Glutamatergic neuron (in vitro differentiated cells): ENCODE measurements at places on chromosomes 5 and 9. TPM values are rescaled to one million over a fixed set of nuclear protein-coding genes. Genes with fewer than 3 reads are reported as not detected.

DNA sequence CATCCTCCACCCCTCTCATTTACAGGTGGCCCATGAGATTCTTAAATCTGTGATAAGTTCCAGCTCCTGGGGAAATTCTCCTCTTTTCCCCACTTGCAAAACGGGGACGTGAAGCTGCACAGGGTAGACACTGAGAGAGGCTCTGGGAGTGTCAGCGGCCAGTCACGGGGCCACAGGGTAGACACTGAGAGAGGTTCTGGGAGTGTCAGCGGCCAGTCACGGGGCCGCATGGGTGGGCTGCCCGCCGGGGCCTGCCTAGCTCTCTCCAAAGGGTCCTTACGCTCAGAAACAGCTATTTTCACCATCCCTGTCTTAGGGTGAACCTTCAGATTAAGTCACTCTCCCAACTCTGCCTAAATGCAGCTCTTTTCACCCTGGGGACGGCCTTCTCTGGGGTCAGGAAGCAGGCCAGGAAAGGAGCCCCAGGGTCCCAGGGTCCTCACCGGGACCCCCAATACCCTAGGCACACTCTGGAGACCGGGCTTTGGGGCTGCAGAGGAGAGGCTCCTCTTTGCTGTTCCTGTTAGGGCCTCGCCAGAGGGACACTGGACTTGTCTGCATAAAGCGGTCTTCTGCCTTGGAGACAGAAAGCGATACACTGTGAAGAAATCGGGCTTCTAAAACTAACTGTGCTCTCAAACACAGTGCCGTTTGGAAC, 1.5 kb downstream of the FAM78A start:
- DNase-seq: no peak

NUTM2G gene
- not detected for total RNA-seq

CMBL gene
- total RNA-seq: 2.2 TPM

DNA sequence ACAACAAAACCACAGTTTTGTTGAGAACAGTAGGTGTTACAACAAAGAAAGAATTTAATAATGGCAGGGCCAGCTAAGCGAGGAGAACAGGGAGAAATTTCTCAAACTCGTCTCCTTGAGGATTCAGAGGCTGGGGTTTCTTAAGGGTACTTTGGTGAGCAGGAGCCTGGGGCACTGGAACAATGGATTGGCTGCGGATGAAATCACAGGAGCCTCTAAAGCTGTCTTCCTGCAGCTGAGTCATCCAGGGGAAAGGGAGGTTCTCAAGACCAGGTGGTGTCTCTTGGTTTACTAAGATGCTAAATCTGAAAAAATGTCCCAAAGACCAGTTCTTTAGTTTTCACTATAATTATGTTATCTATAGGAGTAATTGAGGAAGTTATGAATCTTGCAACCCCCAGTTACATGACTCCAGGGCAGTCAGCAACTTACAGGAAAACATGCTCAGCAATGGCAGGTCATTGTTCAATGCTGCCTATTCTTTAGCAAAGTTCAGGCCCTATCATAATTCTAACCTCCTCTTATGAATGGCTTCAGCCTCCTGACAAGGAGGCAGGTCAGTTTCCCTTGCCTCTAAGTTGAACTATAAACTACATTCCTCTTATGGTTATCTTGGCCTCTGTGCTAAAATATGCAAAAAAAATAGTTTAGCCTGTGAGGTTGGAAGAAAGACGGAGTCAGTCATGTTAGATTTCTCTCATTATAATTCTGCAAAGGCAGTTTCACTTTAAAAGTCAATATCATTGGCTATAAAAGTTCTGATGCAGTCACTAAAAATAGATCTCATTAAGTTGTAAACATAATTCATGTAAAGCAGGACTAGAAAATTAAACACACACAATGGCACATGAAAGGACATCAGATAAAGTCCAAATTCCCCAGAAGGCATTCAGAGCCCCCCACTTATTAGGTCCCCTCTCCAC, 63.3 kb upstream of the CKS2 start:
- DNase-seq: no peak

DNA sequence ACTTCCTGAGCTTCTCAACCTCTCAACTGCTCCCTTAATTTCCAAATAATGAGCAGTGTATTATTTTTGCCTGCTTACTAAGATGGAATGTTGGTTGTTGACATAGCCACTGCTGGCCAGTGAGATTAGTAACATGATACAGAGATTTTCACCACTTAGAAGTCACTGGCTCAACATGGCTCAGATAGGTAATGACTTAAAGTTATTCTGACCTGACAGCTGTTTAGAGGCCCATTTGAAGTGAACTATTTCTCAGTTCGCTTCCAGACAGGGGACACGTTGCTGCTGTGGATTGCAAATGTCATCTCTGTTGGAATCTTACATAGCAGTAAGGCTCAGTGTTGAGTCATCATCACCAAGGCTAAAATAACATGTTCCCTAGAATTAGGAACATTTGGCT, 490.2 kb downstream of the TLE4 start:
- no peak for DNase-seq

DNA sequence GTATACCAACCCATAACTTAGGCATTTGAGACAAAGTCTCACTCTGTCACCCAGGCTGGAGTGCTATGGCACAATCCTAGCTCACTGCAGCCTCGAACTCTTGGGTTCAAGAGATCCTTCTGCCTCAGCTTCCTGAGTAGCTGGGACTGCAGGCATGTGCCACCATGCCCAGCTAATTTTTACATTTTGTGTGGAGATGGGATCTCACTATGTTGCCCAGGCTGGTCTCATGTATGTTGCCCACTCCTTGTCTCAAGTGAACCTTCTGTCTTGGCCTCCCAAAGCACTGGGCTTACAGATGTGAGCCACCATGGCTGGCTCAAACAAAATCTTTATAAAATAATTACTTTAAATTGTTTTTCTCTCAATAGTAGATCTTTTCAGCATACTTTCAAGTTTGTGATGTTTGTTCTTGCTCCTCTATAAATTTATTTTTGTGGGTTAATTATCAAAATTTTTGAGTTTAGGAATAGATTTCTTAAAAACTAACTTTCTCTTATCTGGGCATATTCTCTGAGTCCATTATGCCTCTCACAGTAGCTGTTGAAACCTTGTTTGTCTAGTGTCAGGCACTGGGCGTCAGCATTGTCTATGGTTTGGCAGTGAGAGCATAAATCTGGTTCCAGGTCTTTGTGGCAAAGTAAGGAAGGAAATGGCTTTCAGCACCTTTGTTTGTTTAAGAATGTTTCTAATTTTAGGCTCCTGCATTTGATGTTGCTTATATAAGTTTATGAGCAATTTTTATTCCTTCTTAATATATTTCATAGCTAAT, 38.7 kb downstream of the NLN start:
- DNase-seq: no peak

GRCh38 chr9:137749511-137749910, 128.1 kb upstream of the CACNA1B start:
- no peak for DNase-seq

- no peak for DNase-seq
Measured at GRCh38 chr5:1806974-1807373, 5.8 kb downstream of the NDUFS6 start.

SYK gene
- 10.7 TPM for total RNA-seq

DNA sequence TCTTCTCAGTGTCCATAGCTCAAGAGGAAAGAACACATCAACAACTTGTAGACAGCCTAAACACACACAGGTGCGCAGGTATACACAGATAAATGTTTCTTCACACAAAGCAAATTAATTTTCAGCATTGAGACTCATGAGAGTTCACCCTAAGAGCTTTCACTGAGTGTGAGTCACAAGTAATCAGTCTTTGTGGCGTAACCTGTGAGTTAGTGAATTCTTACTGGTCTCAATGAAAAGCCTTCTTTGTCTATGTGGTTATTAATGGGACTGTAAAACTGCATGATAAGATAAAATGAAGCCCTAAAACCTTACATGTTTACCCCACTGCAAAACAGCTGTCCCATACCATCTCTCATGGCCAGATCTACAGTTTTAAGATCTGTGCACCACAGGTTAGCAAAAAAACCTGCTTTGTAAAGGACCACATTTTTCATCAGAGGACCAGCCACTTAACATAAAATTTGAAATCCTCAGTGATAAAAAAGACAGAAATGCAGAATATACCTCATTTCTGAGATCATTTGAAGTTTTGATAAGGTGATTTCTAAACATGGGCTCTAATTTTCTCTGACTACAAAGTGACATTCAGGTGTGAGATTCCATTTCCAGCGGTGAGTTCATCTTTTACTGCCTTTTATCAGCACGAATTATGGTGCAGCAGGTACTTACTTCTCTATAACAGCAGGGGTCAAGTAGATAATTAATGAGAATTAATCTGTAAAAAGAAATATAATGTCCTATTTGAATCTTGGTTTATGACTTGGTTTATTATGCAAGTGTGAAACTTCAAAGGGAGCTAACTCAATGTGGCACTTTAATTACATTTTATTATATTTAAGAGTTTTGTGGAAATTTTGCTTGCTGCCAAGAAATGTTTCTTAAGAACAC, 335.7 kb upstream of the PIK3R1 start:
- no peak for DNase-seq

- peak; percentile 64 for DNase-seq
Measured at GRCh38 chr5:95846554-95847260, 24.2 kb upstream of the GLRX start.

TMEM161B gene
- 21.5 TPM for total RNA-seq

BASP1 gene
- 832 TPM for total RNA-seq

- DNase-seq: no peak
Measured at GRCh38 chr5:82821846-82822633, 255.2 kb downstream of the TMEM167A start.

- DNase-seq: no peak
Measured at GRCh38 chr5:1412621-1413020, 32.6 kb downstream of the SLC6A3 start.

ANXA1 gene
- total RNA-seq: not detected

DNA sequence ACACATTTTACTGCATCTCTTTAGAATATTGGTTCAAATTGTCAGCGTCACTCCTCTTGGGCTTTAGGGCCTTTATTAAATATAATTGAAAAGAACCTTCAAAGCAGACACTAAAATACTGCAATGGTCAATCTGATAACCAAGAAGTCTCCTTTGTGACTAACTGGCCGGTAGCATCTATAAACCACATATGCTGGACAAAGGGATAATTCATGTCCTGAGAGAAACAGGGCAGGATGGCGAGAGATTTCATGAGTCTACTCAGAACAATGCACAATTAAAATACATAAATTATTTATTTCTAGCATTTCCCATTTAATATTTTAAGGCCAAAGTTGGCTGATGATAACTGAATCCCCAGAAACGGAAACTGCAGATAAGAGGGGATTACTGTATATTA, 1083.4 kb upstream of the CDH18 start:
- no peak for DNase-seq

IL17B gene
- 0.88 TPM for total RNA-seq

IGFBPL1 gene
- total RNA-seq: 590 TPM

DNA sequence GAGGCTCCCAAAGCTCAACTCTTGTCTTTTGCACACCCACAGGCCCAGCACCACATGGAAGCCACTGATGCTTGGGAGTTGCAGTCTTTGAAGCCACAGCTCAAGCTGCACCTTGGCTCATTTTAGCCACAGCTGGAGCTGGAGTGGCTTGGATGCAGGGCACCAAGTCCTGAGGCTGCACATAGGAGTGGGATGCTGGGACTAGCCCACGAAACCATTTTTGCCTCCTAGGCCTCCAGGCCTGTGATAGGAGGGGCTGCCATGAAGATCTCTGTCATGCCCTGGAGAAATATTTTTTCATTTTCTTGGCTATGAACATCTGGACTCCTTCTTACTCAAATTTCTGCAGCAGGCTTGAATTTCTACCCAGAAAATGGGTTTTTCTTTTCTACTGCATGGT, 438.5 kb upstream of the TNC start:
- no peak for DNase-seq
